ENCODE measurements at places on chromosomes 13 and 19. TPM values are rescaled to one million over a fixed set of nuclear protein-coding genes. Genes with fewer than 3 reads are reported as not detected.
A peak's percentile ranks its signal among the peaks of the same experiment; 100 is the strongest.

The DLL3 gene
- total RNA-seq = 0.14 TPM

DNA sequence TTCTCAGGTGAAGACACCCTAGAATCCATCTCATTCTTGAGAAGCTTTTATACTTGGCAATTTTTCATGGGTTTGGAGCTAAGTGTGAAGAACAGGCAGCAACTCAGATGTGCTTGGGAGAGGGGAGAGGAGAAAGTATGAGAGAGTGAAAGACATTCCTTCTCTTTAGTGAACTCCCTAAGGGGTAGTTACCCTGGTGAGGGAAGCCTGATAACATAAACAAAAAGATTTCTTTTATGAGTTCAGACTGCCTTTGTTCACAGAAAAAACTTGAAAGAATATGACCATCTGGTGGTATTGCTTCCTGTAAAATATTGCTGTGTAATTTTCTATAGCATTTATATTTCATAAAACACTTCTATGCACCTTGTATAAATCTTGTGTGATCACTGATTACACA is at the start of gene STOML3:
Gene STOML3 (minus strand): TSS at position 139 of the 400 bp plus-strand sequence. CDS start 110 bp downstream, at position 29.
- DNase-seq = no peak
- H3K4me1 ChIP-seq = no peaks in the 10 kb centered on the region
- no peak within 1 kb of the TSS for H3K27ac ChIP-seq
- H3K4me3 ChIP-seq = no peak within 1 kb of the TSS
- H3K36me3 ChIP-seq = no peaks in the 10 kb centered on the region

GRCh38 chr13:41019011-41019487 is at the start of gene ELF1:
Gene ELF1, minus strand, starts transcription at chr13:41019316. Its CDS starts 37,262 bp downstream, at chr13:40982054.
- peaks cover 5% of the 10 kb centered on the region for H3K4me1 ChIP-seq
- DNase-seq = peak; percentile 74
- H3K27ac ChIP-seq = peak within 1 kb of the TSS; percentile 92
- H3K27me3 ChIP-seq = no peaks in the 10 kb centered on the region
- peak within 1 kb of the TSS; percentile 66 for H3K4me3 ChIP-seq

- H3K4me3 ChIP-seq = no peak overlapping the region
- H3K27ac ChIP-seq = no peak overlapping the region
- H3K27me3 ChIP-seq = no peaks in the 10 kb centered on the region
- H3K36me3 ChIP-seq = no peaks in the 10 kb centered on the region
- DNase-seq = no peak
Measured at GRCh38 chr13:27000686-27001085, 170.9 kb downstream of the USP12 start.

The ATXN8OS gene
- total RNA-seq = not detected

DNA sequence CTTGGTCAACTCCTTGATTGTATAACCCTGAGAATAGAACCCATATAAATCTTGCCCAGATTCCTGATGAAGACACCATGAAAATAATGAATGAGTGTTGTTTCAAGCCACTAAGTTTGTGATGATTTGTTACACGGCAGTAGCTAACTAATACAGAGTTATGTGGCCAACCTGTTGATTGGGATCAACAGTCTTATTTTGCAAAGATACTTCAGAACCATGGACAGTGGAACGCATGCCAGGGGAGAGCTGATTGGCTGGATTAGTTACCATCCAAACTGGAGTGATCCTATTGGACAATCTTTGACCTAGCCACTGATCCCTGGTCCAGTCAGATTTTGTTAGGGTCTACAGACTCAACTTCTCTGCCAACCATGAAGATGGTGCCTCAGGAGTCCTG is 26.6 kb downstream of the CD70 start:
- peaks cover 2% of the 10 kb centered on the region for H3K27me3 ChIP-seq
- H3K36me3 ChIP-seq = no peaks in the 10 kb centered on the region
- H3K4me3 ChIP-seq = no peak overlapping the region
- H3K27ac ChIP-seq = no peak overlapping the region
- no peaks in the 10 kb centered on the region for H3K4me1 ChIP-seq

DNA sequence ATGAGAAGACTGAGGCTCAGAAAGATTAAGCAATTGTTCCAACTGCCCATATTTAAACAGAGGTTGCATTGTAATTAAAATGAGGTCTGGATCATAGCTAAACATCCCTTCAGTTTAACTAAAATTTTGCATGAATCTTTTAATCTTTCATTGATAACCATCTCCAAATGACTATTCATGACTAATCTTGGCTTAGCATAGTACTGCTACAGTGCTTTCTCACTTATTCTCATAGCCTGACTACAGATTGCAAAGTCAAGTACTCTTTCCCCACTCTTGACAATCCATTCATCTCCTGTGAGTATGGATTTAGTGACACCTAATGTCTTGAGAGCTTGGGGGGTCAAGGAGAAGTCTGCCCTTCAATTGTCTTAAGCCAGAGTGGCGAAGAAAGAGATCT is 258.4 kb downstream of the RFC3 start:
- no peak overlapping the region for H3K27ac ChIP-seq
- H3K36me3 ChIP-seq = no peaks in the 10 kb centered on the region
- no peak overlapping the region for H3K4me3 ChIP-seq
- H3K4me1 ChIP-seq = no peaks in the 10 kb centered on the region
- DNase-seq = no peak

DNA sequence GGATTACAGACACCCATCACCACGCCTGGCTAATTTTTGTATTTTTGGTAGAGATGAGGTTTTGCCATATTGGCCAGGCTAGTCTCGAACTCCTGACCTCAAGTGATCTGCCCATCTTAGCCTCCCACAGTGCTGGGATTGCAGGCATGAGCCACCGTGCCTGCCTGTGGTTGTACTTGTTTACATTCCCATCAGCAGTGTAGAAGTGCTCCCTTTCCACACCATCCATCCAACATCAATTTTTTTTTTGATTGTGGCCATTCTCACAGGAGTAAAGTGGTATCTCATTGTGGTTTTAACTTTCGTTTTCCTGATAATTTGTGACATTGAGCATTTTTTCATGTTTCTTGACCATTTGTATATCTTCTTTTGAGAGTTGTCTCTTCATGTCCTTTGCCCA is 1019.4 kb upstream of the SLC10A2 start:
- H3K36me3 ChIP-seq = no peaks in the 10 kb centered on the region
- H3K4me3 ChIP-seq = no peak overlapping the region
- no peak overlapping the region for H3K27ac ChIP-seq
- no peaks in the 10 kb centered on the region for H3K27me3 ChIP-seq
- no peak for DNase-seq

The SPRY2 gene
- total RNA-seq = 7.6 TPM

- H3K4me1 ChIP-seq = no peaks in the 10 kb centered on the region
- no peaks in the 10 kb centered on the region for H3K27me3 ChIP-seq
- DNase-seq = no peak
- no peak overlapping the region for H3K27ac ChIP-seq
Measured at GRCh38 chr19:31146015-31146414, 203.2 kb downstream of the TSHZ3 start.

GRCh38 chr13:102707467-102707866 is 12.6 kb upstream of the METTL21C start:
- no peak for DNase-seq
- no peak overlapping the region for H3K27ac ChIP-seq
- H3K4me3 ChIP-seq = no peak overlapping the region
- no peaks in the 10 kb centered on the region for H3K4me1 ChIP-seq

DNA sequence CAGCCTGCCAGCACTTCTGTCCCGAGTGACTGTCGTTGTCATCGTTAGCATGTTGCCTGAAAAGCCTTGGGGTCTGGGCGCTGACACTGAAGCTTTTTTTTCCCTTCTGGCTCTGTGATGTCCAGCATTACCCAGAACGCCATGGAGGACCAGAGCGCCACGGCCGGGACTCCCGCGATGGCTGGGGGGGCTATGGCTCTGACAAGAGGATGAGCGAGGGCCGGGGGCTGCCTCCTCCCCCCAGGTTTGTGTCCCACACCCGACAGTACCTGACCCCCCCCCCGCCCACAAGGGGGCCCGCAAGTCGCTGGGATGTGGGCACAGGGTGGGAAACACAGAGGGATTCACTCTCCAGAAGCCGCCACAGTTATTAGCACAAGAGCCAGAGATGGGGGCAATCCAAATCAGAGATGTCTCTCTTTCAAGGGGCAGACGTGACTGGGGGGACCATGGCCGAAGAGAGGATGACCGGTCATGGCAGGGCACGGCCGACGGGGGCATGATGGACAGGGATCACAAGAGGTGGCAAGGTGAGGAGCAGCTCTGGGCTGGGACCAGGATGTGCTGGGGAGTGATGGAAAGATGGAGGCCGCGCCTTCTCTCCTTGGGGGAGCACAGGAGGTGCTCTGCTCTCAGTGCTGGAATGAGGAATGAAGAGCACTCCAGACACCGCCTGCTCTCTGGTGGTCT is 13.2 kb downstream of the MICOS13 start:
- H3K4me1 ChIP-seq = no peaks in the 10 kb centered on the region
- H3K4me3 ChIP-seq = no peak overlapping the region
- no peaks in the 10 kb centered on the region for H3K27me3 ChIP-seq
- H3K36me3 ChIP-seq = peaks cover 91% of the 10 kb centered on the region
- H3K27ac ChIP-seq = no peak overlapping the region
- DNase-seq = no peak

The TDRD3 gene
- total RNA-seq = 26.3 TPM

The ZNF208 gene
- 0.14 TPM for total RNA-seq

- H3K27me3 ChIP-seq = peaks cover 2% of the 10 kb centered on the region
- no peak for DNase-seq
- no peak overlapping the region for H3K4me3 ChIP-seq
- no peak overlapping the region for H3K27ac ChIP-seq
- H3K4me1 ChIP-seq = no peaks in the 10 kb centered on the region
- no peaks in the 10 kb centered on the region for H3K36me3 ChIP-seq
Measured at GRCh38 chr13:111143865-111144540, 28.9 kb downstream of the ARHGEF7 start.

DNA sequence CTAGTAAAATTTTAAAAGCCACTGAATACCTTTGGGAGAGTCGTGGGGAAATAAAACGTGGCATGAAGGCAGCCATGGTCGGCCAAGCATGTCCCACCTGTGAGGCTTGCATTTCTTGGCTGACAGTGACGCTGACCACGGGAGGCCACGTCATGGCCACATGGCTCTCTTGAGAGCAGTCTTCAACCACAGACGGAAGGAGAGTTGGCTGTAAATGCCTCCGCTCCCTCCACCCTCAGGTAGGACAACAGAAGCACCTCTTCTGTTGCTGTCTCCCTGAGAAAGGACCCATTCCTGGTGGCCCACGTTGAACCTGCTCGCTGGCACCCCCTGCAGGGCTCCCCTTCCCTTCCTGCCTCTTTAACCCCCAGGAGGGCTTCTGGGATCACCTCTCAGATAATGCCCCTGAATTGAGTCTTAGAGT is 10.6 kb upstream of the LRRC25 start:
- H3K27me3 ChIP-seq = no peaks in the 10 kb centered on the region
- DNase-seq = no peak

DNA sequence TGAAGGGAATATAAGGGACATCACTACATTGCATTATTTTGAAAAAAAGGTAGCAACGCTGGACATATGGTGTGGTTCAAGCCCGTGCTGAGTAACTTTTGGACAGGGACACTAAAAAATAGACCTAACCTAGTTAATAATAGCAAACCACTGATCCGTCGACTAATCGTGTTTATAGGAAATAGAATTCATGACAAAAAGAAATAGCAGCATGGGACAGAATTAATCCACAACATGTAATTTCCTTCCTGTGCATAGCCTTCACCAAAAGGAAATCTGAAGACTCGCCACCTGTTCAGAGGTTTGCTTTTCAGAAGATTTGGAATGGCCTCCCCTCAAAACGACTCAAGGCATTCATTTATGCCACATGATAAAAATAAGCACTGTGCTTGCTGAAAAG is 128.7 kb downstream of the FGF14 start:
- H3K4me3 ChIP-seq = no peak overlapping the region
- no peak overlapping the region for H3K27ac ChIP-seq
- no peak for DNase-seq
- H3K36me3 ChIP-seq = no peaks in the 10 kb centered on the region

DNA sequence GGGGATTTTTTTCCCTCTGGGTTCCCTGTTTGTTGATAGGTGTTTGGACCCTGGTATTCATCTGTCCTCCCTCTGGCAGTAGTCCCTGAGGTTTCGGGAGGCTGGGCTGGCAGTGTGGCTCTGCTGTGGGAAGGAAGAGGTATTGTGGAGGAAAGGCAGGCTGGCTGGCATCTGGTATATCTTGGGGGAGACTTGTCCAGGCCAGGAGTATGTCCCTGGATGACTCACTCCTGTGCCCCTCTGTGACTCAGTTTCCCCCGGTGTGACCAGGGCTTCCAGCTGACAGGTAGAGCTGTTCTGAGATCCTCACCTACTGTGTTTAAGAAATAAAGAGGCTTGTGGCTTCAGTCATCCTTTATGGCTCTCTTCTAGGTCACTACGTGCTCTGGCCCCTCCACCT is 14.2 kb upstream of the ZNF492 start:
- H3K4me3 ChIP-seq = no peak overlapping the region
- DNase-seq = no peak

- DNase-seq = no peak
- peaks cover 50% of the 10 kb centered on the region for H3K27me3 ChIP-seq
- no peak overlapping the region for H3K27ac ChIP-seq
- H3K36me3 ChIP-seq = no peaks in the 10 kb centered on the region
Measured at GRCh38 chr13:23901365-23901764, 4.1 kb upstream of the C1QTNF9B start.

The SIN3B gene
- 6.4 TPM for total RNA-seq

The CPB2 gene
- 0.05 TPM for total RNA-seq

- no peaks in the 10 kb centered on the region for H3K36me3 ChIP-seq
- H3K27ac ChIP-seq = no peak overlapping the region
- H3K4me1 ChIP-seq = no peaks in the 10 kb centered on the region
- H3K4me3 ChIP-seq = no peak overlapping the region
- no peaks in the 10 kb centered on the region for H3K27me3 ChIP-seq
Measured at GRCh38 chr13:102555914-102556553, 40.8 kb upstream of the TPP2 start.

- no peaks in the 10 kb centered on the region for H3K27me3 ChIP-seq
- no peaks in the 10 kb centered on the region for H3K36me3 ChIP-seq
- H3K4me3 ChIP-seq = no peak overlapping the region
- no peak overlapping the region for H3K27ac ChIP-seq
- no peaks in the 10 kb centered on the region for H3K4me1 ChIP-seq
Measured at GRCh38 chr13:103935117-103935516, 868.9 kb upstream of the SLC10A2 start.

The ZNF135 gene
- 7.0 TPM for total RNA-seq

The KCNN1 gene
- total RNA-seq = 1.3 TPM

DNA sequence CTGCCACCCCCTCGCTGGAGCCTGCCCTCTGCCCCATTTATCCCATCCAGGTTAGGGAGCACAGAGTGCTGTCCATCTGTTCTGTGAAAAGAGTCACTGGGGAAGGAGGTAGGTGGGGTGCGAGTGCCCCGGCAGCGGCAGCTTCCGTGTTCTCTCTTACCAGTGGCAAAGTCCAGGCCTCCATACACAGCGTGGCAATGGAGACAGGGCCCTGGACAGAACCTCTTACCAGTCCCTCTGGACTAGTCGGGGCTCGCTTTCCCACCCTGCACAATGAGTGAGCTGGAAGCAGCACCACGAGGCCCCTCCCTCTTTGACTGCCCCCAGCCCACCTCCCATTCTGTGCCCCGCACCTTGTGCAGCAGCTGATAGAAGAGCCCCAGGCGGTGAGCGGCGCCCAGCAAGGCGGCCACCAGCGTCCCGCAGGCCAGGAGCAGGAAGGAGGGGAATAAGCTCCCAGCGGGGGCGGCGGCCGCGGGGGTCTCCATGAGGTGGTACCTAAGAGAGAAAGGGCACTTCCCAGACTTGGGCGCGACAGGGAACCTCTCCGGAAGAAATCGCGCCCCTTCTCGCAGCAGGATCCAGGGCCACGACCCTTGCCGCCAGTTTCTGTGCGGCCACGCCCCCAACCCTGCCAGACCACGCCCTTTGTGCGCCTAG is 17.5 kb downstream of the SYDE1 start:
- DNase-seq = no peak
- H3K36me3 ChIP-seq = peaks cover 17% of the 10 kb centered on the region
- H3K4me3 ChIP-seq = peak overlapping the region; percentile 67

The PEX11G gene
- total RNA-seq = 3.3 TPM

Data from thymus (tissue), 14 donors.